ENCODE measurements at places on chromosomes 1 and 21.

DNA sequence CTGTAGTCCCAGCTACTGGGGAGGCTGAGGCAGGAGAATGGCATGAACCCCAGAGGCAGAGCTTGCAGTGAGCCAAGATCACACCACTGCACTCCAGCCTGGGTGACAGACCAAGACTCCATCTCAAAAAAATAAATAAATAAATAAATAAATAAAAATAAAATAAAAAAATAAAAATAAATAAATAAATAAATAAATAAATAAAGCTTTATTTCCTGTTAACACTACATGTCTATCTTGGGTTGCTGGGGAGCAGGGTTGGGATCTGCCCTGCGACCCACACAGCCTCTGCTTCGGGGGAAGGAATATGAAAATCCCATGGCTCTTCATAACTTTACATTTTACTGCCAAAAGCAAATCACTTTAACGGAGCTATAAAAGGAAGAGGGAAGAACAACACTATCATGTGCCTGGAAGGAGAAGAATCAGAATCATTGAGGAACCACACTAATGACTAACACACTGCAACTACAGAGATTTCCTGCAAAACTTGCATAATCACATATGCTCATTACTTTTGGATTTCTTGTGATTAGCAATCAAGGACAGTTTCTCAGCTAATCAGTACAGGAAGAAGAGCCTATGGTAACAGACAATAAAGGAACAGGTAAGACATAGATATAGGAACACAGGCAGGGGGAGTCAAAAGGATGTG lies 72.8 kb upstream of the CD55 start:
- DNase-seq: no peak

DNA sequence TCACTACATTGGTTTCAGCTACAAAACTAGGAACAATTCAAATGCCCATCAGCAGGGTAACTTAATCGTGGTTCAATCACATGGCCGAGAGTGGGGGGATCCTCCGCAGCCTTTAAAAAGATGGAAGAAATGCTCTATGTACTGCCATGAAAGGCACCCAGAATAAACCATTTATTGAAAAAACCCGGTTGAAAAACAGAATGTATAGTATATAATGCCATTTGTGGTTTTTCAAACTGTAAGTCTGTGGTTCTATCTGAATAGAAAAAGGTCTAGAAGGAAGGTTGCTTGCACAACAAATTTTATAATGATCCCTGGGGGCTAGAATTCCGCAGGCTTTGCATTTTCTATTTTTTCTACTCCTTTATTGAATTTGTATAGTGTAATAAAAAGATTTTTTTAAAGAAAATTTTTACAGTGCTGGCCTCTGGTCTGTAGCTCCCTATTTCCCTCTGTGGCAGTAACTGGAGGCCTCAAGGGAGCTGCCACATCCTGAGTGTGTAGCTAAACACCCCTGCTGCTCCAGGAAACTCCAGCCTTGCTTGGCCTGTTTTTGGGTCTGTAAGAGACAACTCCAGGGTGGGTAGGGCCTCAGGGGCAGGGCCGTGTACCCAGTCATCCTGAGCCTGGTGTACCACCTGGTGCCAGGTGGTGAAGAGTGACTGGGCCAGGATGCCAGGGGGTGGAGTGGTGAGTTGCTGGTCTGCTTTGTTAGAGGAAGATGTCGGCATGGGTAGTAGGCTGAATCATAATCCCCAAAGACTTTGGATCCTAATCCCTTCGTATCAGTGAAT lies 51.5 kb upstream of the EPS8L3 start:
- DNase-seq: no peak

- DNase-seq: no peak
These were observed 340.3 kb upstream of the SNX7 start for GRCh38 chr1:98321191-98321590.

- DNase-seq: no peak
These were observed 11.2 kb downstream of the F11R start for GRCh38 chr1:161009602-161010211.

DNA sequence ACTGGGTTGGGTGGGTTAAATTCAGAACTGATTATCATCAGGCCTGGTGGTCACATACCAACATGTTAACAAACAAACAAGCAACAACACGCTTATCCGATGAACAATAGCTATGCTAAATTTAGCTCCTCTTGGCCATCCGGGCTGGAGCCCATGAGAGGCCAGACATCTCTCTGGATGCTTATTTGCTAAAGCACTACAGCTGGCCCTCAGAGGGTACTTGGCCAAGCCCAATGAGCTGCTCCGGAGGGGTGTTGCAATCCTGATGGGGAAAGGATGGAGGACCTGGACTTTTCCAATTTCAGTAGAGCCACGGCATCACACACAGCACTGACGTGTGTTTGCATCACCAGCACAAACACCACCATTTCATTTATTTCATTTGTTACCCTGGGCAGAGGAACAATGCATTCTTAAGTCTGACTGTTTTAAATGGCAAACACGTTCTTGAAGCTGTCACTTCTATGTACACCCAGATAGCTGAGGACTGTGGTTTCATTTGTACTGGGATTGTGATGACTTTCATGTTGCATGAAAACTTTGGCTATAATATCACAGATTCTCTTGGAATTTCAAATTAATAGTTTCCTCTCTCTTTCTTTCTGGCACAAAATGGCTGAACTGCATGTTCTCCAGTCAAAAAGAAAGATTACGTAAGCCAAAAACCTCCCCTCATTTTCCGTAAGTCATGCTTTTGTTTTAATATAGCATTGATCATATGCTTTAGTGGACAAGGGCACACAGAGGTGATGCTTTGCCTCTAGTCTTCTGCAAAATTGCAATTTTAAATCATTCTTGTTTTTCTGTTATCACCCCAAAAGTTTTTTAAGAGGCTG lies 359.8 kb upstream of the KAZN start:
- DNase-seq: no peak

- no peak for DNase-seq
These were observed 5.0 kb upstream of the ADAMTS1 start for GRCh38 chr21:26850116-26850643.

DNA sequence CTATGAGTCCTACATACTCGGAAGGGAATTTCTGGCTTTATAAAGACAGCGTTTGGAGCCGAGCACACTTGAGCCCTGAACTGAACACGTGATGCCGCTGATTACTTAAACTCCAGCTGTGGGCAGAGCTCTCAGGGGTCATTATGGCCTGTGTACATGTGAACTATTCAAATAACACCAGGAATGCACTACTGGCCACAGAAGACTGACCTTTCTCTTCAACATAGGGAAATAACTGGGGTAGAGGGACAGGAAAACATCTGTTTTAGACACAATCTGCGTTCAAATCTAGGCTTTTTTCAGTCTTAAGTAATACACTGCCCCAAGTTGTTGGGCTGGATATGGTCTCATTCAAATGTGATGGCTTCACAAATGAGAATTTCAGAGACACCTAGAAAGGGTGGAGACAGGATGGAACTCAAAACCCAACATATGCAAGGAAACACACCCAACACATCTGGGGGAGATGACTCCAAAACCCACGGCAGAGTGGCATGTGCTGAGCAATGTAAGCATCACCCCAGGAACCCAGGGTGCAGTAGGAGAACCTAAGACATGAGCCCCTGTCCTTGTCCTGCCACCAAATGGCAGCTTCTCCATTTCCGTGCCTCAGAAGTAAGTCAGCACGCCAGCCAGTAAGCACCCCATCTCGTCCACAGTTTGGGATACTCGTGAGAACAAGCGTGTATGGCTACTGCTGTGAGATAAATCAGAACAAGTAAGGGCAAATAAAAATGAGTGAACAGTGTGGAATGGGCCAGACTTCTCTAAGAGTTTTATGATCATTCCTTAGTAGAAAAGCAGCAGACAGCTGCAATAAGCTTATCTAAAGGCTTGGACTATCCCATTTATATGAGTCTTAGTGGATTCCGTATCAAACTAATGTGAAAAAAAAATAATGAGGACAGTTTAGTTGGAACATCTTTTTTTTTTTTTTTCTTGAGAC lies 24.9 kb downstream of the NID1 start:
- no peak for DNase-seq

DNA sequence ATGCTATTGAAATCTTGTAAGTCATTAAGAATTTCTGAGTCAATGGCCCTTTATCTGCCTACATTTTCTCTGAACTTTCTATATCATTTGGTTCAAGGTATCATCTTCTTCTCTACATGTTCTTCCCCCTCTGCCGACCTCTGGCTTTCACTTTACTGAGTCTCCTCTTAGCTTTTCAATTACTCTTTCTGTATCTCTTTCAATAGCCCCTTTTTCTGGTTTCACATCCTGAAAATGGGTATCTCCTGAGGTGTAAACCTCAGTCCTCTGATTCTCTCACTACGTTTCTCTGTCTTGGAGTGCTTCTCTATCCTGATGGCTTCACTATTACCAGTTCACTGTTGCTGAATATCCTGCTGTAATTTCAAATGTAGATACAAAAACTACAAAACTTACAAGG lies 98.9 kb downstream of the LYST start:
- peak; percentile 14 for DNase-seq

DNA sequence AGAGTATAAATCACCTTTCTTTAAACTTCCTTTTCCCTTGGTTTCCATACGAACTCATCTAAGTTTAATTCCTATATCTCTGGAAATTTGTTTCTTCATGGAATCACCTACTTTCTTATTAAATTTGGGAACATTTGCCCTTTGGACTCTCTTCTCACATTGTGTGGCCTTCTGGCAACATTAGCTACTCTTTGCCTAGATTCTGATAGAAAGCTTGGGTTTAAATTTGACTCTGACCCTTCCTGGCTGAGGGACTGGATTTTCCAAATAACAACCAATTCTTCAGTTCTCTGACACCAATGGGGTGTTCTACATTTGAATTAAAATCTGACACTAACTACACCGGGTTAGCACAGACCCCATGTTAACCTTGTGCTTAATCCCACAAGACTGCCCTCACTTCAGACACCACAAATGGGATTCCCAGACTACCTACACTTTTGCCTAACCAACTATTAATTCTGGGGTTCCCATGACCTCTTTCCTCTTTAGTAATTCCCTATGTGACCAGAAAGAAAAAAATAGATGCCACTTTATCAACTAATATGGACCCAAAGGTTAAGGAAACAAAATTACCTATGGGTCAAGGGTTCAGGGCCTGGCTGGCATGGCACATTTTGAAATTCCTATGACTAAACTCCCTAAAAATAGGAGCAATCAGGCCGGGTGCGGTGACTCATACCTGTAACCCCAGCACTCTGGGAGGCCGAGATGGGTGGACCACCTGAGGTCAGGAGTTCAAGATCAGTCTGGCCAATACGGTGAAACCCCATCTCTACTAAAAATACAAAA lies 9.7 kb upstream of the THEM4 start:
- DNase-seq: no peak
